ENCODE measurements at places on chromosomes 6 and 20. TPM values are rescaled to one million over a fixed set of nuclear protein-coding genes. Genes with fewer than 3 reads are reported as not detected.
A peak's percentile ranks its signal among the peaks of the same experiment; 100 is the strongest.

DNA sequence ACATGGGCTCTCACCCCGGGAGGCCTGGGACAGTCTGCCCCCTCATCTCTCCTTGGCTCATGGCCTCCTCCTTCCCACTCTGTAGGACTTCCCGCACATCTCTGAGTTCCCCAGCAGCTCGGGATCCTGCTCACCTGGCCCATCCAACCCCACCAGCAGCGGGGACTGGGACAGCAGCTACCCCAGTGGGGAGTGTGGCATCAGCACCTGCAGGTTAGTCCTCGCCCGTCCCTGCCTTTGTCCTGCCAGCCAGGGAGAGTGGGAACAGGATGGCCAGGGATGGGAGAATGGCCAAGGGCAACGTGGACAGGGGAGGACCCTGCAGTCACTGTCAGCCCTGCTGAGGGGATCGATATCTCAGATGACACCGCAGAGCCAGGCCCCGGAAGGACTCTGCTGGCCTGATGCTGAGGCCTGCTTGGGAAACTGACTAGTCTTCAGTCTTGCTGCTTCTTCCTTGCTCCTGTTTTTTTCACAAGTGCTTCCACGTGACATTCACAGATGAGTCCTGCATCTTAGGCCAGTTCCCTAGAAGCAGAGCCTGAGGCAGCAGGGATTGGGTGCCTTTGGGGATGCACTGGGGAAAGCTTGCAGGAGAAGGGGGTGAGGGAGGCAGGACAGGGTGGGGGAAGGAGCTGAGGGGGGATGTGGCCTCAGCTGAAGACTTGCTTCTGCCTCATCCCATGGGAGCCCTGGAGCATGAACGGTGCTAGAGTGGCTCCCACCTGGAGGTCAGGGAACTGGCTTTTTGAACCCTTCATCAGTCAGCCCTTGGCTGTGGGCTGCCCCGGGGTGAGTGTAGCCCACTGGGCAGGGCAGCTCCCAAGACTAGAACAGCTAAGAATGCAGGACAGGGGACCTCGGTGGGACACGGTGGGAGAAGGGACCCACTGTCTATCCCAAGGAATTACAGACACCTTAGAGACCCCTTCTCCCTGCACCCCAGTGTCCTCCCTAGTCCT, 120.1 kb downstream of the JPH2 start:
- no peaks in the 10 kb centered on the region for H3K4me1 ChIP-seq
- peak; percentile 36 for DNase-seq
- H3K4me3 ChIP-seq = no peak overlapping the region
- H3K27ac ChIP-seq = no peak overlapping the region

DNA sequence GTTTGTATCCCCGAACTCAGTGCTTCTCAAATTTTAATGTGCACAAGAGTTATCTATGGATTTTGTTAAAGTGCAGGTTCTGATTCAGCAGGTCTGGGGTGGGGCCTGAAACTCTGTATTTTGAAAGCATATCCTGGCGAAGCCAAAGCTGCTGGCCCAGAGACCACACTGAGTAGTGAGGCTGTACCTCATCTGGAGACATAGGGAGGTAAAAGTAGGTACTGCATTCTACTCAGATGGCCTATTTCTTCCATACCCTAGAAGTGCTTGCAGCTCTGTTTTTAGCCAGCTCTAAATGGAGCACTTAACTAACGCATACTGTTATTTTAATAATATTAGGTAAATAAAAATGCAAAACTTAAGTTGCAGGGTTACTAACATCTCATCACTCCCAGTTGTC, 241.6 kb upstream of the PRND start:
- H3K4me1 ChIP-seq = no peaks in the 10 kb centered on the region
- no peak overlapping the region for H3K27ac ChIP-seq
- no peak for DNase-seq
- no peaks in the 10 kb centered on the region for H3K27me3 ChIP-seq

Gene KIAA1755
- 0.06 TPM for total RNA-seq

Gene VWA7
- 2.6 TPM for total RNA-seq

Measured in right lobe of liver (tissue), 6 donors.